ENCODE measurements at places on chromosomes 7 and 10.

DNA sequence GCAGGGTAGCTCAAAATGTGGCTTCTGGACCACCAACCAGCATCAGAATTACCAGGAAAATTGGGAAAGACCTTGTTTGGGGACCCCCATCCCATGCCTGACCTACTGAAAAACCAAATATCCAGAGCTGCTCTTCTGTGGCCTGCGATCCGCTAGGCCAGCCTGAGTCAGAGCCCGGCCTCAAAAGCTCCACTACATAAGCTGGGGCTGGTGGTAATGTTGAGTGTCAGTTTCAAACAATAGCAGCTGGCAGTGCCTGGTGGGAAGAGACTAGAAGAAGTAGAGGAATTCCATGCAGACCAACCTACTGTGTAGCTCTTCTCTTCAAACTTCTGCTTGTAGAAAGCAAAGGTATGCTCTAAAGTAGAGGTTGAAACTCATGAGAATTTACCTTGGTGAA lies 52.0 kb downstream of the KLRG2 start:
- no peak for DNase-seq

DNA sequence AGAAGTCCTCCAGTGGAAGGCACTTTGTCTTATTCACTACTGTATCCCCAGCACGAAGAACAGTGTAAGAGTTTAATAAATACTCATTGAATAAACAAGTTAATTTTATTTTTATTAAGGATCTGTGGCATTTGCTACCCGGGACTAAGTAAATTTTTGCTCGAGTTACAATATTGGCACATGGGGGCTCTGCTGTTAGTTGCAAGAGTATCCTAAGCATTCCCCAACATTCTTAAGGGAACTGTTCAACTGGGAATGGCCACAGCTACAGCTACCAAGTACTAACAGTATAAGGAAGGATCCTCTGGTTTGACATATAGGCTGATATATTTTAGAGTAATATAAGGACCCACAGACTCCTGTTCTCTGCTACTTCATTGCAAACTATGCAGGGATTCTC lies 8.7 kb upstream of the LRRTM3 start:
- DNase-seq, result no peak

DNA sequence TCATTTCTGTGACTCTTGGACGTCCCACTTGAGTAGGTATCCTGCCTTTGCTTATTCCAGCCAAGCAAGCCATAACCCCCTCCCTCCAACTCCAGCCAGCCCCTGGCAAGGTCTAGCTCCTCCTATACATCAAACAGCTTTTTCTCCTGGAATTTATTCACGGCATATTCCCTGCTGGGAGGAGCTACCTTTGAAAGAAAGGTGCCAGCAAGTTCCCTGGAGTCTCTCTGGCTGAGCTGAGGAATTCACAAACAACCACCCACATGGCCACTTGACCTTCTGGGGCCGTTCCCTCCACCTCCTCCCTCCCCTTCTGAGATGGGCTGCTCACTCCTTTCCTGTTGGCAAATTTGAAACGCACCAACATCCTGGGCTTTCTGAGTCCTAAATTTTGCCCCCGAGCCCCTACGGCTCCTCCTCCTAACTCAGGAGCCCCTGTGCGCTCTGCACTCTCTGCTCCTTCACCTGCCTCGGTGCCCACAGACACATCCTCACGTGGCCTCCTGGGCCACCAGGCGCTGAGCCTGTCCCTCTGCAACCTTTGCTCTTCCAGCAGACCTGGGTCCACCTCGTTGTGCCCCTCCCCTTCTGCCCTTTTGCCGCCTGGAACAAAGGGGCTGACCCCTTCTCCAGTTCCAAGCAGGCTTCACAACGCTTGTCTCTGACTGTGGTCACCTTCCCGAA lies 48.0 kb downstream of the HSPA12A start:
- DNase-seq, result no peak

GRCh38 chr10:1532636-1533035 lies 204.7 kb downstream of the ADARB2 start:
- no peak for DNase-seq

DNA sequence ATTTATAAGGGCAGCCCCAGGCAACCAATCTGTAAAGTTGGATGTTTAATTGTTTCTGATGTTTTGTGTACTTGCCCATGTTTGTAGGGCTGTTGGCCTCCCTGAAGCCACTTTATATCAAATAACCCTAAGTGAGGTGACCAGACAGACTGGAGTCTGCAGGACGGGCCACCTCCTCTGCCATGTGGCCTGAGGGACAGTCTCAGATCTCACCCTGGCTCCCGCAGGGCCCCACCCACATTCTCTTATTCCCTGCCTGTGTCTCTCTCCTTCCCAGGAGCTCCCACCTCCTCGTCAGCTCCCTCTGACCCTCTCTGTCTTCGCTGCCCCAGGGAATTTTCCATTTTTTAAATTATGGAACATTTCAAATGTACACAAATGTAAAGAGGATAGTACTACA lies 9.5 kb upstream of the C10orf71 start:
- DNase-seq, result no peak

GRCh38 chr7:22962775-22963350 lies 51.1 kb downstream of the HYCC1 start:
- no peak for DNase-seq

GRCh38 chr7:83414947-83415346 lies 234.0 kb downstream of the SEMA3E start:
- no peak for DNase-seq

DNA sequence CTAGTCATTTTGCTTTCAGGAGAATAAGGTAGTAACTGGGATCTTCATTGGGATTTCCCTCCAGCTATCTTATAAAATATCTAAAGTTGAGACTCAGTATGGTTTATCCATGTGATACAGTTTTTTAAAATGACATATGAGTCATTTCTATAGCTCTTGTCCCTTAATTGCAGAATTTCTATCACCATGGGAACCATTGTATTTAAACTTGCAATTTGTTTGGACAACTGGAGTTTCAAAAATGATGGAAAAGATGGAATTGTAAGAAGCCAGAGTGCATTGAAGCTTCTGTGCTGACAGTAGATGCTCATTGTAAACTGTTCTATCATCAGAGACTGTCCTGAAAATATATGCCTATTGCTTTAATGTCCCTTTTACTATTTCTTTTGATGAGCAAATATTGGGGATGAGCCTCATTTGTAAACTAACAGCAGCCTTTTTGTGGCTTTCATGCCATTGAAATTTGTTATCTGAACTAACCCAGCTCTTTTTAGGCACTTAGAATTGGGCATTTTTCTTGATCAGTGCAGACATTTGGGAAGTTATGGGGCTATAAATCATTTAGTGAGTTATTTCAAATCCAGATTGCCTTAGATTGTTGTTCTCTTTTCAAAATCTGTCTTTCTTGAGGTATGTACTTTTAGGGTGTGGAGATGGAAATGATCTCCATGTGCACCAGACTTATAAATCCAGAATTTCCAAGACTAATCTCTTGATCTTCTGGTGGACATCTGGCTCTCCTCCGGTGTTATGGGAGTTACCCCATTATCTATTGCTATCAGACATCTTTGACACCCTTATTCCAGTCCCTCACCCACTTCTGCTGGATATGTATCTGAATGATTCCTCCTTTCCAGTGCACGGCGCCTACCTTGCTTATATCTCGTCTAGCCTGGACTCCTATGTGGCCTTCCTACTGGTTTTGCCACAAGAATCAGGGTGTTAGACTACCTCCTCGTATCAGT lies 159.0 kb downstream of the SND1 start:
- DNase-seq, result no peak

GRCh38 chr7:142533920-142534319 lies 215.4 kb upstream of the PRSS1 start:
- no peak for DNase-seq

- DNase-seq, result no peak
Observed at GRCh38 chr7:144628176-144628575, 207.7 kb downstream of the TPK1 start.

DNA sequence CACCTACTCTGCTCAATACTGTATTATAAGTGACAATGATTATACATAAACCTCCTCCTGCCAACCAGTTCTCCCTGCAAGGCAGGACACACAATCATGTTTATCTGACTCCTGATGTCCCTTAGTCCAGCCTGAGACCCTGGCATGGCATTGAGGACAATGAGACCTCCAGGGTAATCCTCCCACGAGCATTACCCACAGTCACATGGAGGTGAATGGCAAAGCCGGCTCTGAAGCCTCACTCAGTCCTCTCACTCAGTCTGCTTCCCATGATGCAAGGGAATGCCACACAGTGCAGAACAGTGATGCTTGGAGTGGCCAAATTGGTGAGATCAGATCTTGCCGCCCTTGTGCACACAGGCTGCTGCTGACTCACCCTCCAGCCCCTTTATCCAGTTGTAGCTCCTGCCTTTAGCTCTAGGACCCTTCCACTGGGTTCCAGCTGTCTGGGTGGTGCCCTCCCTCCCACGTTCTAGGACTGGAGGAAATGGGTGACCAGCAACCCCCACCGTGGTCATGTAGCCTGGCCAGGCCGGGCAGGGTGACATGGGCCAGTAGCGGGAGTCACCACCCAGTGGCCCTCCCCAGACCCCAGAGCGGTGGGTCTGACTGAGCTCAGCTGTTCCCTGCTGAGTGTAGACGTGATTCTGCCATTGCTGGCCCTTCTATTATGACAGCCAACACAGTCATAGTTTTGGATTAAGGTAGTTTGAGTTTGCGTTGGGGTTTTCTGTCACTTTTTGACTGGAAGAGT lies 5.5 kb upstream of the ADCY1 start:
- DNase-seq, result no peak

DNA sequence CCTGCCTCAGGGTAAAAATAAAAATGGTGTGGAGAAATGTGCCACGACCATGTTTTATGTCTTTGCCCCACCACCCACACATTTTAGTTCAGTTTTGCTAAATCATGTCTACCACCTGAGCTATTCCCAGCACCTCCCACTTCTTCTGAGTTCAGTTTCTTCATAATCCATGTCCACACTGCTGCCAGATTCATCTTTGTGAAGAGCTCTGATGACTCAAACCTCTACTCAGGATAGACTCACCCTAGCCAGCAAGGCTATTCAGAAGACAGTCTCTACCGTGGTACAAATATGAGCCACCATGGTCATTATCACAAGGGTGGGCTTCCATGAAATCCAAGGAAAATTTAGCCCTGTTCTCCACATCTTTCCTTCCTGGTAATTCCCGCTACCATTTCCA lies 231.1 kb upstream of the PRKCQ start:
- DNase-seq, result no peak

DNA sequence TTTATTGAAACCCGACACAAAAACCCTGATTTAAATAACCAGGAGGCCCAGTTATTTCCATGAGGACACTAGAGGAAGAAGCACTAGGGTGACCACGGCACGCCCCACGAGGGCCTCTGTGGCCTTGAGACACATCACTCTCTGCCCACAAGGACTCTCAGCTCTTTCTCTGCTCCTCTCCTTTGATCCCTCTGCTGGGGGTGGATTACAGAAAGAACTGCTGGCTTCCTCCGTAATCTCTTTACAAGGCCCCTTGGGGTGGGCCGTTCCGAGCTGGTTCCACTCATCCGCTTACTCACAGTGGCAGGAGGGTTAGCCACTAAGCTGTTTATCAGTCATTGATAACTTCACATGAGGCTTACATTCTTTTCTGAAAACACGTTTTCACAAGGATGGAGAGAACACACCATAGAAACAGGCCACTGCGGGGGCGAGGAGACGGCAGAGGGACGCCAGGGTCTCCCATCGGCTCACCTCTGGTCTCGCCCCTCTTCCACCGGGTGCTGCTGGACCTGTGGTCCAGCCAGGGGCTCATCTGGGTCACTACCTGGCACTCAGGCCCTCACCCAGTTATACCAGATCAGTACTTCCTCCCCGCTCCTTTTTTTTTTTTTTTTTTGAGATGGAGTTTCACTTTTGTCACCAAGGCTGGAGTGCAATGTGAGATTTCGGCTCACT lies 17.6 kb upstream of the PFKFB3 start:
- DNase-seq, result no peak

DNA sequence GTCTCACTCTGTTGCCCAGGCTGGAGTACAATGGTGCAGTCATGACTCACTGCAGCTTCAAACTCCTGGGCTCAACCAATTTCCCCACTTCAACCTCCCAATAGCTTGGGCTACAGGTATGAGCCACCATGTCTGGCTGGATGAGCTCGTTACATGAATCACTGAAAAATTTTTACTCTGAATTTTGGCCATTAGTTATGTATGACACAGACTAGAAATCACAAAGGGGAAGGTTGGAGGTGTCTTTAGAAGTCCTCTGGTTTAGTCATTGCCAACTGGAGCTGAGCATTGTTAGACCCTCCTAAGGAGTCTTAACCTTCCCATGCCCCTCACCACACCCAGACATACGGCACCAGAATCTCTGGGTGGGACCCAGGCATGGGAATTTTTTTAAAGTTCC lies 34.7 kb downstream of the SVIL start:
- DNase-seq, result no peak

DNA sequence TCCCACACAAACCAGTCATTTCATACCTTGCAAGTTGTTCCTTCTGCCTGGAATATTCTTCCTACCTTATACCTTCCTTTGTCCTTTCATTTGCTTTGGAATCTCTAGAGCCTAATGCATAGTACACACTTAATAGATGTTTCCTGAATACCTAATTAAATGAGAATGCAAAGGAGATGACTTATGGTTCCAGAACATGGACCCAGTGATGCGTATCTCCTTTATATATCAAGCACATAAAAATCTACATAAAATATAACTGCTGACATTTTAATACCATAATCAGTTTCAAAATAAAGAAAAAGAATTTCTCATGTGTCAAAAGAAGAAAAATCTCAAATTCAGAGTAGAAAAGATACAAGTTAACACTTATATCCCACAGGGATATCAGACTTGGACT lies 110.6 kb upstream of the ASAH2 start:
- DNase-seq, result no peak

DNA sequence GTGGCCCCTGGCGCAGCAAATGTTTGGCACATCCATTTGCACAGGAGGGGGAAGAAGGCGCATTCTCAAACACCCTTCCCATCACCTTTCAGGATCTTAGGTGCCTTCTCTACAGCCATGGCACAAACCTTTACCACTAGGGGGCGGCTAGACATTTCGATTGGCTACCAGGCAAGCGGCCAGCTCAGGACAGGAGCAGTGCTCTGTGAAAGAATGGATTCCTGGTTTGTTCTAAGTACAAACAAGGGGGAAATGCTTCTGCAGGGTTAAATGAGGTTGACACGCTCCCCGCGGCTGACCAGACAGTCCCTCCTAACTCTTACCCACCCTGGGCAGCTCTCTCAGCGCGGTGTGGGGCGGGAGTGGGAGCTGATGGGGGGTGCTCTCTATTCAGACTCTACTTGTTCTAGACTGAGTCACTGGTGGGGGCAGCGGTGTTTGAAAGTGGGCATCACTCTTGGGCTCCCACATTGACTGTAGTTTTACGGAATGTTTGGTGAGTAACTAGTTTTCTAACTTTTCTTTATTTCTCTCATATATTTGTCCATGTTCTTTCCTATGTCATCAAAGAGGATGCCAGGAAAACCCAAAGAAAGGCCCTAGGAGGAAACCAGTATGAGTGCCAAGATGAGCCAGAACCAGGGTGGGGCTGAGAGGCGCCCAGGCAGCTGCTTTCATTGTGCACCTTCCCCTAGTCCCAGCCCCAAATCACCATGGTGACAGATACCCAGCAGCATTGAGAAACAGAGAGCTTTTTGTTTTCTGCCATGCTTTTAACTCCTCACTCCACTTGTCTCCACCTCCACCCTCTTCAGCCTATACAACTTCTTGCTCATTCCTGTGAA lies 61.4 kb upstream of the GPR158 start:
- DNase-seq, result peak; percentile 20

GRCh38 chr10:91557651-91558111 lies 75.2 kb downstream of the PPP1R3C start:
- DNase-seq, result no peak
